ENCODE measurements at places on chromosomes 1 and 21. TPM values are rescaled to one million over a fixed set of nuclear protein-coding genes. Genes with fewer than 3 reads are reported as not detected.
A peak's percentile ranks its signal among the peaks of the same experiment; 100 is the strongest.

GRCh38 chr1:200831091-200831490, 41.7 kb upstream of the GPR25 start:
- DNase-seq, result no peak

DNA sequence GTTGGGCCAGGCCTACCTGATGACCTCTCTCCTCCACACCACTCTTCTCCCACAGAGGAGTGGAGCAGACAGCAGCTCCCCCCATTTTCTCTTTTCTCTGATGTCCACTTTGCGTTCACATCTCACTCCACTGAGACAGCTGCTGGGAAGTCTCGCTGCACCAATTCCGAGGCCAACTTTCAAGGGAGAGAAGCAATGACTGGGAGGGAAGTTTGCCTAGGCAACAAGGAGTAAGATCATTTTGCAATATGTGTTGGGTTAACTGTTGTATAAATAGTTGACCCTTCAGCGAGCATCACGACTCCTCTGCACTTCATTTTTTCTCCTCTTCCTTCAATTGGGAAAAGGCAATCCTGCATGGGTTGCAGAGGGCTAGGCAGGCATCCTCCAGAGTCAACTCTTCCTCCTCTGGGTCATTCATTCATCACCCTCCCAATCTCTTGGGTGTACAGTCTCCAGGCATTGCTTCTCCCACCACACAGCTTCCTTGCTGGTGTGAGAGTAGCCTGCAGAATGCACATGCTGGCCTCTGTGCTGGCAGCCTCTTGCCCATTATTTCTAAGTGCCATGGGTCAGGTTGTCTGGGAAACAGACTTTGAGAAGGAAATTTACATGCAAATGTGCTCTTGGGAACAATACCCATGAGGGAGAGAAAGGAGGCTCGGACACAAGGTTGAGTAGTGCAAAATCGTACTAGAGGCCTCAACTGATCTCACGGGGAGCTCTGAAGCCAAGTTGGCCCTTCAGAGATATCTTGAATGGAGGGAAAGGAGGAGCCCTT, 75.8 kb upstream of the BCAR3 start:
- DNase-seq, result no peak

DNA sequence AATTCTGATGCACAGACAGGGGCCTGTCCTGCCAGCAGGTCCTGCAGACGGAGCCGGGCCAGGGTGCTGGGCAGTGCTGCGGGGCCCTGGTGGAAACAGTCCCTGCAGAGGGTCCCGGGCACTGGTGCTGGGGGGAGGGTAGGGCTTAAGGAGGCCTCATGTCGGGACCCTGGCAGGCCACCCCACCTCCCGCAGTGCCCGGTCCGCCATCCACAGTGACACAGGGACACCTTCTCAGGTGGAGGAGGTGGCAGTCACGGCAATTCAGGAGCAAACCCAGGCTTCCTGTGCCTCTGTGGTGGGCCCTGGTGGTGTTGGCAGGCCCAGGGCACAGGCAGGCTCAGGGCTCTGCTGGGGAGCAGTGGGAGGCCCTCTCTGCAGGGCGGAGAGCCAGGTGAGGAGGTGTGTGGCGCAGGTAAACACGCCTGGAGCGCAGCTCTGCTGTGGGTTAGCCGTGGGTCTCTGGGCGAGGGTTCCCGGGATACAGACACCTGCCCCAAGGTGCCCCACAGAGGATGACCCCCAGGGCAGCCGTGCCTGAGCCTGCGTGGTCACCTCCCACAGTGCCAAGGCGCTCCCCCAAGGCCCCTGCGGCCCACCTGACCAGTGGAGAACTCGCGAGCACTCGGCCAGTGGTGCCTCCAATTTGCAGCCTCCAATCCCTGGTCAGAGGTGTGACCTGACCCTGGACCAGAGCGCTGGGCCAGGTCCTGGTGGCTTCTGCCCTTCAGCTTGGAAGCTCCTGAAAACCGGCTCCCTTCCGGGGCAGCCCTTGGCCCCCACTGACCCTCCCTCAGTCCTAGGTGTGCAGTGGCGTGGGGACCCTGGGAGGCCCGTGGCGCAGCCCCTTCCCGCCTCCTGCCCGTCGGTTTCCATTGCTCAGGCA, 19.2 kb downstream of the COL18A1 start:
- DNase-seq, result no peak

DNA sequence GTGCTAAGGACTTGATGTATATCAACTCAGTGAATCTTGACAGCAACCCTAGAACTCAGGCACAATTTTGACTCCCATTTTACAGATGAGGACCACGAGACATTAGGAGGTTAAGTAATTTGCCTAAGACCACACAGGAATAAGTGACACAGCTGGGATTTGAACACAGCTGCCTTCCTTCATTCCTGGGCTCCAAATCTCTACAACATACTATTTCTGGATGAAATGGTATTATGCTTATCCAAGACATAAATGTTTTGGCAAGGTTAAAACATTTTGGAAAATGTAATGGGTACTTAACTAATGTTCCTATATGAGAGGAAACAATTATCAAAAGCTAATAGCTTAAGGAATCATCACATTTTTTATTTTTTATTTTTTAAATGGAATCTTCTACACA, 4.8 kb downstream of the CLDN8 start:
- DNase-seq, result no peak

DNA sequence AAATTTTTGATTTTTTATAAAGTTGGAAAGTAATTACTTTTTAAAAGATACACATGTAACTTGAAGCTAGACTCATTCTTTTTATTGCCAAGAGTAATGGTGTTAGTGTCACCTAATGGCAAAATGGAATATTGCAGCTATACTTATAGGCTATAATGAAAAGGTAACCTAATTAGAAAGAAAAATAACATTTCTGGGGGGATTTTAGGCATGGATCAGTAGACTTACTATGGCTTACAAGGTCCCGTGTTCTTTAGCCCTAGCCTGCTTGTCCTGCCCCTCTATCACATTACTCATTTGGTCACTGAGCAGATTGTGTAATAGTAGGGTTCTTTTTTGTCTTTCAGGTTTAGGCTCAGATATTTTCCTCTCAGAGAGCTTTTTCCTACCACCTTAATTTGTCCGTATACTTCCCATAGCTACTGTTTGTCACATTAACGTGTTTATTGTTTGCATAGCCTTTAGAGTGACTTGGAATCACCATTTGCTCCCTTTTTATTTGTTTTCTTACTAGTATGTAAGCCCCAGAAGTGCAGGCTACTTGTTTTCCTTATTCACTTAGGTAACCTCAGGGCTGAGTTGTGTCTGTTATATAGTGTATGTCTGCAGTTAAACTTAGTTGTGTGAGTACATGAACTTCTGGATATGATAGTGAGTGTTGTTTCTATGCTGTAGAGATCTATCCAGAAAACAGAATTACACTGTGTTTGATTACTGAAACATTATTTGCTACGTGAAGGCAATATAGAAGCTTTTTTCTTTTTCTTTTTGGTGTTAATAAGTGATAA, 58.7 kb downstream of the RABGAP1L start:
- no peak for DNase-seq

GRCh38 chr1:161725908-161726472, 4.6 kb downstream of the FCRLB start:
- DNase-seq, result peak; percentile 56

LAPTM5 gene
- total RNA-seq, result not detected

LCE3D gene
- not detected for total RNA-seq

TSSK3 gene
- total RNA-seq, result not detected

SYNJ1 gene
- 1.1 TPM for total RNA-seq

HEYL gene
- total RNA-seq, result 0.10 TPM

Measured in MG63 (cell line).